ENCODE measurements at places on chromosomes 2 and 18. TPM values are rescaled to one million over a fixed set of nuclear protein-coding genes. Genes with fewer than 3 reads are reported as not detected.

DNA sequence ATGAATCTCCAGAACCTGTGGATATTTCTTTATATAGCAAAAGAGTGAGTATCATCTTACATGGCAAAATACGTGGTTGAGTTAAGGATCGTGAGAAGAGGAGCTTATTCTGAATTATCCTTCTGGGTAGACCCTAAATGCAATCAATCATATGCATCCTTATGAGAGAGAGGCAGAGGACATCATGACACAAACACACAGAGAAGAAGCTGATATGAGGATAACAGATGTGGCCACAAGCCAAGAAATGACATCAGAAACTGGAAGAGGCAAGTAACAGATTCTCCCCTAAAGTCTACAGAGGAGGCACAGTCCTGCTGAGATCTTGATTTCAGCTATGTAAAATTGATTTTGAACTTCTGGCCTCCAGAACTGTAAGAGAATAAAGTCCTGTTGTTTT is 730.2 kb upstream of the ZNF804A start:
- DNase-seq, result no peak

- DNase-seq, result no peak
Observed at GRCh38 chr2:9410108-9410507, 13.2 kb downstream of the ITGB1BP1 start.

- peak; percentile 2 for DNase-seq
Observed at GRCh38 chr2:151560289-151560688, 150.6 kb downstream of the RIF1 start.

GRCh38 chr2:74482801-74483674 is at the start of the genes CCDC142 and TTC31:
Gene CCDC142, minus strand, starts transcription at chr2:74482998. Its CDS starts 161 bp downstream, at chr2:74482837.
Gene TTC31, plus strand, starts transcription at chr2:74483081. Its CDS starts 15 bp downstream, at chr2:74483096.
- peak; percentile 97 for DNase-seq

- no peak for DNase-seq
Observed at GRCh38 chr2:234024304-234024703, 26.2 kb upstream of the SPP2 start.

DNA sequence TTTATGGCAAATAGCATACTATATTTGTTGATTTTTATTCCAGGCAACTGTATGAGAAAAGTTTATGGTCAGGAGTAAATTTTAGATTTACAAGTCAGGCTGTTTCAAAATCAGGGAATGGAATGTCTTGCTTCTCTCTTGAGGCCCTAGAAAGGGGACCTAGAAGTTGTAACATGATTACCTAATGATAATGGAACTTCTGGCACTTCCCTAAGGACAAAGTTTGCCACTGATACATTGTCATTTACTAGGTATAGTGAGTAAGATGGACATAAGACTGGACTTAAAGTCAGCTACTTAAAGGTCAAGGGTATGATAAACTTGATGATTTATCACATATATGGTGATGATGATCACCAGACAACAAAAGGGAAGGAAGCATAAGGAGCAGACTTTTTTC is 103.3 kb upstream of the VRK2 start:
- no peak for DNase-seq

DNA sequence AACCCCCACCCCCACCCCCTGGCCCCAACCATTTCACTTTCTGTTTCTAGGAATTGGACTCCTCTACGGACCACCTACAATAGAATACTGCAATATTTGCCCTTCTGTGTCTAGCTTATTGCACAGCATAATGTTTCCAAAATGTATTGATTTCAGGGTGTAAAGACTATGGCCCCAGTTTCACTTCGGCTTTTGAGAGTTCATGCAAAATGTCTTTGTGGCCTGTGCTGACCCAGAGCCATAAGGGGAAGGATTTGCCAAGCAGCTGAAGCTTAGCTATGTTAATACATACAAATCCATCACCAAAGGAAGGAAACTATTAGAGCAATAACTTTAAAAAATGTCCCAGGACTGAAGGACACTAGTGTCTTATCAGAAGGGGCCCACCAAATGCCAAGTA is 11.2 kb upstream of the ATP9B start:
- no peak for DNase-seq

DNA sequence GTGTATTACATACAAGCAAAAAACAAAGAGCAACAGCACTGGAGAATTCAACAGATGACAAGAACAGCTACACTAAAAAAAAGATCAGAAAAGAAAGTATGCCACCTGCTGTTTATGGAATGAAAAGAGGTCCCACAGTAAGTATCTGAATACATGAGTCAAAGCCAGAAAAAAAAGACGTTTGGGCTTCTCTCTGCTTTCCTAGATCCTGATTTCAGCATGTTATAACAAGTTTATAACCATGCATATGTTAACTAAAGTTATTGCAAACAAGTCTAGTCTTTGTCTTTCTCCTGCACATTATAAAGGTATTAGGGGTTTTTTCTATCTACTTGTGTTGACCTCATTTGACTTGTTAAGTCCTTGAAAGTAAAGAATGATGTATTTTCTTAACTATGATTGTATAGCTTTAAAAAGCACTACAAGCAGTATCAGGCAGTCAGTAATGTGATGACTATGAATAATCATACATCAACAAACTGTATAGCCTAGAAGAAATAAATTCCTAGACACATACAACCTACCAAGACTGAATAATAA is 108.5 kb upstream of the COL5A2 start:
- peak; percentile 55 for DNase-seq

GRCh38 chr2:112688086-112688880 is 32.5 kb upstream of the NT5DC4 start:
- no peak for DNase-seq

GRCh38 chr2:86485802-86486201 is 44.6 kb downstream of the KDM3A start:
- no peak for DNase-seq

- DNase-seq, result no peak
Observed at GRCh38 chr18:56139792-56140254, 498.6 kb downstream of the TXNL1 start.

- no peak for DNase-seq
Observed at GRCh38 chr2:192657362-192657761, 462.6 kb upstream of the TMEFF2 start.

- no peak for DNase-seq
Observed at GRCh38 chr2:233101141-233101540, 41.0 kb downstream of the INPP5D start.

- no peak for DNase-seq
Observed at GRCh38 chr18:34083910-34084535, 140.7 kb downstream of the NOL4 start.

DNA sequence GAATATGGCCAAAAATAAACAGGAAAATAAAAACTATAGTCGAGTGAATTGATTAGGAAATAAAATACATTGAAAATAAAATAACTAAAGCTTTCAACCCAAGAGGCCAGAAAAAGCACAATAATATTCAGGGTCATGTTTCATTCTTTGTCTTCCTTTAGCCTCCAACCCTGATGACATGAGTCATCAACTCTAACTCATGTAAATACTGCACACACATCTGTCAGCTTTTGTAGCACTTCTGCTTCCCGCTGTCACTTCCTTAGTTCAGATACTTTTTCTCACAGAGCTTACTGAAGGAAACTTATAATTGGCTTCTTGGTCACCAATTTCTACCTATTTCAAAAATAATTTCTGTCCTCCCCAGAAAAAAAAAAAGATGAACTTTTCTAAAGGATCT is 112.8 kb downstream of the UPP2 start:
- DNase-seq, result no peak

DNA sequence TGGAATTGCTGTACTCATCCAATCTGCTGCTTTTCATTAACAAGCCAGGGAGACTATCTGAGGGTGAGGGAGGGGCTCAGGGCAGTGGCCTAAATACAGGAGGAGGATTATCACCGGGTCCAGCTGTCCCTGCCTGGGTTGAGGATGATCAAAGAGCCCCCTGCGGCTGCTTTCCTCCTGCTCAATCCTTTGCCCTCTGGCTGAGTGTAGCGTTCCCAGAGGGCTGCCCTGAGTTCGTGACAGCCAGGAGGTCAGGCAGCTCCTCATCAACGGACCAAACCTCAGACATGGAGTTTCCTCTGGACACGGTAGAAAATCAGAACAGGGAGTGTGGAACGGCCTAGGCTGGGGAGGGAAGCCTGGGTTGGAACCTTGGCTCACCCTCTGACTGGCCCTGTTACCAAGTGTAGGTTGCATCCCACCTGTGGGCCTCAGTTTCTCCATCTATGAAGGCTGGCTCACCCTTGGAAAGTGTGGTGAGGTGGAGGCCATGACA is 23.5 kb downstream of the CIB4 start:
- DNase-seq, result no peak

- no peak for DNase-seq
Observed at GRCh38 chr2:203908797-203909185, 27.8 kb upstream of the ICOS start.

PMAIP1 gene
- polyA plus RNA-seq, result 3.6 TPM

FAHD2B gene
- polyA plus RNA-seq, result 32.4 TPM

SLC4A1AP gene
- polyA plus RNA-seq, result 40.4 TPM

BMP10 gene
- polyA plus RNA-seq, result not detected

HOXD4 gene
- 60.4 TPM for polyA plus RNA-seq

Measured in left kidney (tissue), 8 donors.